ENCODE measurements at places on chromosomes 6 and 20. TPM values are rescaled to one million over a fixed set of nuclear protein-coding genes. Genes with fewer than 3 reads are reported as not detected.

- no peaks in the 10 kb centered on the region for H3K27me3 ChIP-seq
- H3K4me1 ChIP-seq: no peaks in the 10 kb centered on the region
- H3K4me3 ChIP-seq: no peak overlapping the region
- no peak overlapping the region for H3K27ac ChIP-seq
Observed at GRCh38 chr6:141443668-141444289, 688.9 kb upstream of the GJE1 start.

GRCh38 chr6:110432285-110432900 lies 17.0 kb upstream of the DDO start:
- no peak overlapping the region for H3K4me3 ChIP-seq
- DNase-seq: no peak
- H3K36me3 ChIP-seq: no peaks in the 10 kb centered on the region

GRCh38 chr6:5584078-5584482 lies 322.8 kb downstream of the FARS2 start:
- H3K27ac ChIP-seq: no peak overlapping the region
- H3K27me3 ChIP-seq: no peaks in the 10 kb centered on the region
- no peak for DNase-seq
- H3K36me3 ChIP-seq: 0 out of 2 replicates have a peak, but pooled peaks cover 2% of the 10 kb centered on the region
- H3K4me3 ChIP-seq: no peak overlapping the region

GRCh38 chr20:23928788-23929187 lies 49.2 kb upstream of the CST5 start:
- DNase-seq: peak; percentile 13
- H3K27ac ChIP-seq: no peak overlapping the region
- H3K4me1 ChIP-seq: no peaks in the 10 kb centered on the region
- no peak overlapping the region for H3K4me3 ChIP-seq
- H3K27me3 ChIP-seq: no peaks in the 10 kb centered on the region

DNA sequence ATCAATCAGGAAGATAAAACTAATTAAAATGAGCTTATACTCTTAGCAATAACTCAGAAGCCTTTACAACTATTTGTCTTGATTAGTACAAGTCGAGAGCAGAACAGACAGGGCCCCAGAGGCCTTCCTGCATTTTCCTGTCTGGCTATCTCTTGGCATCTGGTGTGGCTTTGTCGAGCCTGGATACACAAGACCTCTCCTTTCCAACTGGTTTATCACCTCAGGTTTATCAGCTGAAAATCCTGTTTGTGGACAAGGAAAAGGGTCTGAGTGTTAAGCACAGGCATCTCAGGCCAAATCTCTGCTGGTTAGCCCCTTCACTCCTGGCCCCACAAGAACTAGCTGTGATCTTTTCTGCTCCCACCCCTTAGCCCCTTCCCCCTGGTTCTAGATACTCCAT lies 32.6 kb downstream of the BAK1 start:
- H3K36me3 ChIP-seq: no peaks in the 10 kb centered on the region
- H3K4me3 ChIP-seq: no peak overlapping the region
- no peaks in the 10 kb centered on the region for H3K27me3 ChIP-seq
- no peak for DNase-seq

GRCh38 chr6:132814716-132815570 lies 574 bp downstream of the RPS12 start:
- H3K4me1 ChIP-seq: peaks cover 29% of the 10 kb centered on the region
- no peaks in the 10 kb centered on the region for H3K27me3 ChIP-seq
- DNase-seq: no peak

DNA sequence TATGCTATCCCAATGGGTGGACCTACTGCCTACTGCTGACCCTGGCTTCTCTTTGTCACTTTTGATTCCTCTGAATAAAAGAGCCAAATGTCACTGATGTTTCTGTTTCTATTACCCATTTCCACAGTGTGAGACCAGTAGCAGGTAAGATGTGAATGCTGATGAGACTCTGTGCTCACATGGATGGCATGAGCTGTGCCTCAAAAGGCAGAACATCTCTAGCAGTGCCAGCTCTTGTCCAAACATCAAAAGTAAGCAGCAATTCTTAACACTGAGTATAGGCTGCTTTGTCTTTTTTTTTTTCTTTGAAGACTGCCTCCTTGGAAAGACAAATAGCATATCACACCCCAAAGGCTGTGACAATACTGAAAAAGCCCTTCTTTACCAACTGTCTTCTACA lies 459.2 kb upstream of the RUNX2 start:
- peaks cover 8% of the 10 kb centered on the region for H3K36me3 ChIP-seq
- H3K4me3 ChIP-seq: no peak overlapping the region
- H3K4me1 ChIP-seq: no peaks in the 10 kb centered on the region
- no peaks in the 10 kb centered on the region for H3K27me3 ChIP-seq

DNA sequence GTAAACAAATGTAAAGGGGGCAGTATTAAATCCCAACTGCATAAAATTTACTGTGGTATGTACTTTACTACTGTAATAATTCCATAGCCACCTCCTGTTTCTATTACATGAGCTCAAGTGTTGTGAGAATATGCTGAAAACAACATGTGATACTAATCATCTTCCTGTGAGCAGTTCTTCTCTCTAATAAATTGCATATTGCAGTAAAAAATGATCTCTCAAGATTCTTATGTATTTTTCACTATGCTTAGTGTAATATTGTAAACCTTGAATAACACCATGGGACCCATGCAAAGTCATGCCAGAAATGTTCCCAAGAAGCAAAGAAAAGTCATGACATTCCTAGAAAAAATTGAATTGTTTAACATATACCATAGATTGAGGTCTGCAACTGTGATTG lies 133.0 kb upstream of the ATXN1 start:
- no peaks in the 10 kb centered on the region for H3K36me3 ChIP-seq
- H3K27me3 ChIP-seq: no peaks in the 10 kb centered on the region
- no peak overlapping the region for H3K27ac ChIP-seq
- no peaks in the 10 kb centered on the region for H3K4me1 ChIP-seq

GRCh38 chr6:73690056-73690455 lies 5.9 kb upstream of the CD109 start:
- H3K27ac ChIP-seq: no peak overlapping the region
- H3K4me1 ChIP-seq: peaks cover 2% of the 10 kb centered on the region
- no peak for DNase-seq
- no peak overlapping the region for H3K4me3 ChIP-seq
- H3K36me3 ChIP-seq: no peaks in the 10 kb centered on the region

GRCh38 chr20:24684956-24685691 lies 215.7 kb downstream of the SYNDIG1 start:
- DNase-seq: peak; percentile 45
- H3K4me3 ChIP-seq: no peak overlapping the region
- no peaks in the 10 kb centered on the region for H3K36me3 ChIP-seq
- no peaks in the 10 kb centered on the region for H3K27me3 ChIP-seq

GRCh38 chr6:74557236-74557635 lies 648.6 kb downstream of the COL12A1 start:
- no peaks in the 10 kb centered on the region for H3K27me3 ChIP-seq
- H3K4me1 ChIP-seq: no peaks in the 10 kb centered on the region
- no peaks in the 10 kb centered on the region for H3K36me3 ChIP-seq
- no peak for DNase-seq
- H3K27ac ChIP-seq: no peak overlapping the region
- H3K4me3 ChIP-seq: no peak overlapping the region

DNA sequence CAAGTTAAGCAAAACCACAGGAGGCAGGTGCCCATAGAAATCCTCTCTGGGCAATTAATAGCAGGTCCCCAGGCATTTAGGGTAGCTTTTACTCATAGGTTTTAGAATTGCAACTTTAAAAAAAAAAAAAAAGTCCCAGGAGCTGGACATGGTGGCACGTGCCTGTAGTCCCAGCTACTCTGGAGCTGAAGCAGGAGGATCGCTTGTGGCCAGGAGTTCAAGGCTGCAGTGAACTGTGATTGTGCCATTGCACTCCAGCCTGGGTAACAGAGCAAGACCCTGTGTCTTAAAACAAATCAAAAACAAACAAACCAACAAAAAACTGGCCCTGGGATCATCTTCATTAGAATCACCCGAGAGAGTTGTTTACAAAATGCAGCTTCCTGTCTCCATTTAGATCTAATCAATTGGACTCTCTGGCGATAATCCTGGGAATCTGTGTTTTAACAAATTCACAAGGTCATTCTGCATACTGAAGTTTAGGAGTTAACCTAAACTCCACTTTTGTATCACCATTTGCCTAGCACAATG lies 131.8 kb upstream of the AKAP12 start:
- no peak overlapping the region for H3K27ac ChIP-seq
- DNase-seq: no peak
- H3K4me1 ChIP-seq: peaks cover 14% of the 10 kb centered on the region
- no peak overlapping the region for H3K4me3 ChIP-seq
- H3K36me3 ChIP-seq: no peaks in the 10 kb centered on the region
- H3K27me3 ChIP-seq: no peaks in the 10 kb centered on the region

GRCh38 chr6:120894077-120894476 lies 440.2 kb downstream of the TBC1D32 start:
- 0 out of 2 replicates have a peak, but pooled peaks cover 4% of the 10 kb centered on the region for H3K36me3 ChIP-seq
- no peaks in the 10 kb centered on the region for H3K4me1 ChIP-seq

DNA sequence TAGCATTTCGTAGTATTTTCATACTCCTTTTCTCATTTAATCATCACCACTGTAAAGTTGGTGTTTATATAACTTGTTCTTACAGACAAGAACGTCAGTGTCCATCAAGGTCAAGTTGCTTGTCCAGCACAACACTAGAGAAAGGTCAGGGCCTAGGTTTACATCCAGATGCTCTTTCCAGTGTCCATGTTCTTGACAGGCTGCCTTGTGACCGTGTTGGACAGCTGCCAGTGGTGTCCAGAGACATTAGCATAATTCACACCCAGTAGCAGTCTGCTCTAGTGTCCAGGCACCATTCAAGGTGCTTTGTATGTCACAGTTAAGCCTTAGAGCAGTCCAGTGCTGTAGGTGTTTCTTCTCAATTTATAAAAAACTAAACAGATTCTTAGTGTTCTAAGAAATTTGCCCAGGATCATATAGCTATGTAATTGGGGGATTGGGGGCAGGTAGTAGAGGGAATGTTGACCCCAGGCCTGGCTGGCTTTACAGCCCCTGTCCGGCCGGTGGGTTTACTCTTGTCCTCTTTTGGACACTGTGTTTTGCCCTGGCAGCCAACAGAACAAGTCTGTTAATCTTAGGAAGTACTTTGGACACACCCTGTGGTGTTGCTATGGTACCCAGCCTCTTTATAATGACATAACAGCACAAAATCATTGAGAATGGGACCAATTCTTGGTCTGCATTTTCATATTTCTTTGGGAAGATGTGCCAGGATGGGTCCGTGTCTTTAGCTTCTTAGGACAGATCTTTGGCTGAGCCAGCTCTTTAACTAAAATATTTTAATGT lies 8.0 kb downstream of the STK35 start:
- peaks cover 20% of the 10 kb centered on the region for H3K36me3 ChIP-seq
- no peak overlapping the region for H3K4me3 ChIP-seq
- DNase-seq: no peak

- DNase-seq: no peak
- H3K27me3 ChIP-seq: no peaks in the 10 kb centered on the region
- H3K27ac ChIP-seq: no peak overlapping the region
- H3K4me1 ChIP-seq: no peaks in the 10 kb centered on the region
Observed at GRCh38 chr6:17847203-17847760, 140.2 kb downstream of the KIF13A start.

- no peak overlapping the region for H3K4me3 ChIP-seq
- H3K27me3 ChIP-seq: no peaks in the 10 kb centered on the region
- peaks cover 48% of the 10 kb centered on the region for H3K4me1 ChIP-seq
- no peak overlapping the region for H3K27ac ChIP-seq
Observed at GRCh38 chr20:41054847-41055230, 26.2 kb downstream of the TOP1 start.

GRCh38 chr6:32050562-32050961 lies 12.3 kb downstream of the CYP21A2 start:
- H3K36me3 ChIP-seq: no peaks in the 10 kb centered on the region
- no peak overlapping the region for H3K27ac ChIP-seq
- no peaks in the 10 kb centered on the region for H3K27me3 ChIP-seq
- no peaks in the 10 kb centered on the region for H3K4me1 ChIP-seq
- no peak for DNase-seq

DNA sequence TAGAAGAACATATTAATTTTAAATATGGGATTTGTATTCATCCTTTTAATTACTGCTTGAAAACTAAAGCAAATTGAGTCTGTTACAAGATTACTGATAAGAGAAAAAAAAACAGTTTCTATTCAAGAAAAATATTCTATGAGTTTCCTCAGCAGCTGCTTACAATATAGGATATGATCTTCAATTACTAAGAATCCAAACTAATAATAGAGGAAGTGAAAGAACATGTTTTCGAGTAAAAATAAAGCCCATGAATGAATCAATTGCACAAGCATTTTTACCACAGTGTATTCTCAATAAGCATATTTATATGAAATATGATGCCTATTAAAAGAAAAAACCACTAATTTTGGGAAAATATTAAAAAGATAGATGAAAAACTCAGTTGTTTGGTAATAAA lies 63.4 kb downstream of the AHI1 start:
- H3K27me3 ChIP-seq: no peaks in the 10 kb centered on the region
- no peak overlapping the region for H3K27ac ChIP-seq
- peaks cover 21% of the 10 kb centered on the region for H3K4me1 ChIP-seq

DNA sequence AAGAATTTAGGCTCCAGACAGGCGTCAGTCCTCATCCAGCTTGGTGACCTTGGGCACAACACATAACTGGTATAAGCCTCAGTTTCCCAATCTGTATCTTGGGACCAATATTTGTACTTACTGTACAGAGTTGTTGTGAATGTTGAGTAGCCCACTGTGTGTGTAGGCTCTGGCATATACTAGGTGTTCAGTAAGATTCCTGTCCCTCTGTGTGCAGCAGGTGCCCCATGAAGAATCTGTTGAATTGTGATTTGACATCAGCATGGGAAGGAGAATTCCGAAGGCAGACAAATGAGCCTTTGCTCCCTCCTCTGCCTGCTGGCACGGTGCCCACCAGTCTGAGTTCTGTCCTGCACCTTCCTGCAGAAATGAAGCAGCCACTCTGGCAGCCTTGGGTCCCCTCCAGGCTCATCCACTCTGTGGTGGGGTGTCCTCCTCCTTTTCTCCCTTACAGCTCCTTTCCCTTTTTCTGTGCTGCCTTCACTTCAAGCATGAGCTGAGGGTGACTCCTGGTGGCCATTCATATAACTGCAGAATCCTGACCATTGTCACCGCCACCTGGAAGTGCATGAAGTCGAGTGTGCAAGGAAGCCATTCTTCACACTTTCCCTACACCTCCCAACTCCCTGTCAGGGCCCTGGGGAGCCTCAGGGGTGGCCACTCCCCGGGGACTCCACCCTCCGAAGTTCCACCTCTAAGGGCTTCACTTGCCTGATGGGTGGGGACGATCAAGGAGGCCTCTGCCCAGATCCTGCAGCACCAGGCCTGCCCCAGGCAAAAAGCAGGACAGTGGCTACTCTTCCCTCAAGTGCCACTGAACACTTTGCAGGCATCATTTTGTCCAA lies 48.2 kb downstream of the MRPL14 start:
- H3K27ac ChIP-seq: no peak overlapping the region
- peak; percentile 88 for DNase-seq
- peaks cover 6% of the 10 kb centered on the region for H3K27me3 ChIP-seq
- H3K4me1 ChIP-seq: peaks cover 13% of the 10 kb centered on the region

DNA sequence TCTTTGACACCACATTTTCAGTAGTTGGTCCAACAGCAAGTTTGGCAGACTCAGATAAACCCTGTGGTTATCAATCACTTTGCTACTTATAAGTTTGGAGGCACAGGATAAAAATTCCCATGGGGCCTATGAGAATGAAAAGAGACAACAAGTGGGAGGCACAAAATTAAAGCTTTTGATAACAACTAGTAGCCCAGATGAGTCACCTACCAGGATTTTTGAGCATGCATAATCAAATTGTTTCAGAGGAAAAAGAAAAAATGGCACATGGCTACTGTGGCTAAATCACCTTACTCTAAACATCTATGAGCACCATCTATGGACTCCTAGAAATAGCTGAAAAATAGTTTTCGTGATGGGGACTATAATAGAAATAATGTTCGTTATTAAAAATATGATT lies 40.8 kb upstream of the BMP5 start:
- H3K4me1 ChIP-seq: peaks cover 11% of the 10 kb centered on the region
- H3K27me3 ChIP-seq: no peaks in the 10 kb centered on the region
- no peaks in the 10 kb centered on the region for H3K36me3 ChIP-seq
- H3K27ac ChIP-seq: no peak overlapping the region
- no peak for DNase-seq

MYT1 gene
- 1.1 TPM for polyA plus RNA-seq

FOXF2 gene
- polyA plus RNA-seq: not detected

IDH3B gene
- 87.1 TPM for polyA plus RNA-seq

B4GALT5 gene
- polyA plus RNA-seq: 20.1 TPM
